ENCODE measurements at places on chromosomes 2 and 18.

- DNase-seq = no peak
Observed at GRCh38 chr2:241841181-241842066, 17.3 kb downstream of the PDCD1 start.

DNA sequence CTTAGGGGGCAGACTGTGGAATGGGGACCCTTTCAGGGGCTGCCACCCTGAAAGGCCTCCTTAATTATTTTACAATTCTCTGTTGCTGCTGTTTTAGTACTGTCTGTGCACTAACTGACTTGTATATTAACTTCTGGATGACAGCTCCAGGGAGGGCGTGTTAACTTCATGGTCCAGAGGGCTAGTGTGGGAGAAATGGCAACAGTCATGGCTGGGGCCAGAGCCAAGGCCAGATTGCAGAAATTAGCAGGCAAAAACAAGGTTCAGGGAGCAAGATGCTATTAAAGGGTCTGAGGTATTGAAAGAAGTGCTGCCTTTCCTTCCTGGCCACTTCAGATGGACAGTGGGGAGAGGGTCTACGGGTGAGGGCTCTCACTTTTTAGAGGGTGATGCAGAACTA lies 9.1 kb downstream of the WIPF1 start:
- DNase-seq = no peak

DNA sequence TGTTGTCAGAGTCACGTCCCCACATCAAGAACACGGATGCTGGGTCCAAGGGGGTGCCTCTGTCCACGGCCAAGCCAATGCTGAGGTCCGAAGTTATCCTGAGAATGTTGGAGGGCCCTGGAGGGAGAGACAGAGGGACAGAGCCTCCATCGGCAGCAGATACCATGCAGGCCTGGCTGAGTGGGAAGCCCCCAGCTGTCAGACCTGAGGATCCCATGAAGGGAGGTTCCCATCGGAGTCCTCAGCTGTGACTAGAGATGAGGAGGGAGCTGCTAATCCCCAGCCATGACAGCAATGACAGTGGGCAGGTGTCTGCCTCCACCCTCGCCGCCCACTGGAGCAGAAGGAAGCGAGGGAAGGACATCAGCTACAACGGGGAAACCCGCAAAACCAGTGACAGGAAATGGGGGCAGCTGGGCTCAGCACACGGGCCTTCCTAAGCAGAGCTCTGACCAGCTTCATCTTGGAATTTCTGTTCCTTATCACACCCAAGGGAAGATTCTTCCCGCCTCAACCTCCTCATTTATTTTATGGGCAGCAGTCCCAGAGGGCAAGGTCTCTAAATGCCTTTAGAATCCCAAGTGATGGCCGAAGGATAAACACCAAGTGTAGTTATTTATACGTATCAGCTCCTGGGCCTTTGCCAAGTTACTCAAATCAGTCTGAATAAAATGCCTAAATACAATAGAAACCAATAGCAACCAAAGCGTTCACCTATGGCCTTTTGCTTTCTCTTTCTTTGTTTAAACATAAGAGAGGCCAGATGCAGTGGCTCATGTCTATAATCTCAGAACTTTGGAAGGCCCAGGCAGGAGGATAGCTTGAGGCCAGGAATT lies 32.2 kb downstream of the FAM178B start:
- DNase-seq = no peak

GRCh38 chr2:46850742-46851141 lies 64.9 kb downstream of the MCFD2 start:
- DNase-seq = no peak

DNA sequence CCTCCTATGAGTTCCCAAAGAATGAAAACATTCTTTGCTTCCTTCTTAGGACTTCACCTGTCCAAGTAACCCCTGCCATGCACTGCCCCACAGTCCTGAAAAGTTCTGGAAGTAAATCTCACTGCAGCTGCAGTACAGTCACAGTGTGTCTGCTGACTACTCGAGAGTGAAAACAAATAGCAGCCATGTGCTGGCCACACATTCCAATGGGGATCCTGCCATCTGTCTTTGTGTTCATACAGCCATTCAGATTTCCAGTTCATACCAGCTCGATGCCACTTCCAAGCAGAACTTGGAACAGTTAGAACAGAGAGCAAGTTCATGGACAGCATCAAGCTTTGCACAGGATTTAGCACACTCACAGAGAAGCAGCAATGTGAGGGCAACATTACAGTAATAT lies 629.9 kb upstream of the ACVR2A start:
- no peak for DNase-seq

GRCh38 chr18:46531482-46531881 lies 125.5 kb downstream of the LOXHD1 start:
- DNase-seq = peak; percentile 68

DNA sequence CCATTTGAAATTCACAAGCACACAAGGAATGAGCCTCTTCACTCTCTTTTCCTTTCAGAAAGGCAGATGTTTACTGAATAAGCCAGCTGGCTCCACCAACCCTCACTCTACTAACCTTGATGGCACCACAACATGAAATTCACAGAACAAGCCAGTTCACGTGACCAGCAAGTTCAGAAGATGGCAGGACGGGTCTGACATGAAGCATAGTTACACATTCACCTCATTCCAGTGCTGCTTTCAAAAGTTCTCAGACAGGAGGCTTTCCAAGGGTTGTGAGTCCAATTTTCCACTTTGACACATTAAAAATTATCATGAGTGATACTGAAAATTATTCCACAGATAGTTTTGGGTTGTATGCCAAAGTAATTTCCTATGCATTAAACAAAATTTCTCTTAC lies 74.2 kb upstream of the MBOAT2 start:
- no peak for DNase-seq
